ENCODE measurements at places on chromosomes 12 and 14. TPM values are rescaled to one million over a fixed set of nuclear protein-coding genes. Genes with fewer than 3 reads are reported as not detected.

CD163 gene
- total RNA-seq: 341 TPM

INHBC gene
- not detected for total RNA-seq

CBLN3 gene
- total RNA-seq: 4.2 TPM

PSMB5 gene
- 47.4 TPM for total RNA-seq

EPS8 gene
- total RNA-seq: 188 TPM

C12orf54 gene
- not detected for total RNA-seq

ZFHX2 gene
- 0.49 TPM for total RNA-seq

- DNase-seq: no peak
Measured at GRCh38 chr12:66549050-66549389, 129.9 kb downstream of the GRIP1 start.

DNA sequence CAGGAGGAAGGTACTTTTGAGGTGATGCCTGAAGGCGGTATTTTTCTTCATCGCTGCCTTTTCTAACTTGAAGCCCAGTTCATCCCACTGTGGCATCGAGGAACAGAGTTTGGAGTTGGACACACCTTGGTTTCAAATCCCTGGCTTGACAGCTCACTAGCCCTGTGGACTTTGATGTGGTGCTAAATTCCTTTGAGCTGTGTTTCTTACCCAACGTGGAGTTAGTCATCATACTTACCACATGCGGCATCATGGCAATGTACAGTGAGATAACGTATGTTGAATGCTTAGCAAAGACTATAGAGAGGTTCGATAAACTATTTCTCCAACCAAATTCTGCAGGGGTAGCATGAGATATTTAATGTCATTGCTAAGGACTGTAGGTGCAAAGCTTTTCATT, 3.4 kb downstream of the PLEKHG3 start:
- no peak for DNase-seq

DNA sequence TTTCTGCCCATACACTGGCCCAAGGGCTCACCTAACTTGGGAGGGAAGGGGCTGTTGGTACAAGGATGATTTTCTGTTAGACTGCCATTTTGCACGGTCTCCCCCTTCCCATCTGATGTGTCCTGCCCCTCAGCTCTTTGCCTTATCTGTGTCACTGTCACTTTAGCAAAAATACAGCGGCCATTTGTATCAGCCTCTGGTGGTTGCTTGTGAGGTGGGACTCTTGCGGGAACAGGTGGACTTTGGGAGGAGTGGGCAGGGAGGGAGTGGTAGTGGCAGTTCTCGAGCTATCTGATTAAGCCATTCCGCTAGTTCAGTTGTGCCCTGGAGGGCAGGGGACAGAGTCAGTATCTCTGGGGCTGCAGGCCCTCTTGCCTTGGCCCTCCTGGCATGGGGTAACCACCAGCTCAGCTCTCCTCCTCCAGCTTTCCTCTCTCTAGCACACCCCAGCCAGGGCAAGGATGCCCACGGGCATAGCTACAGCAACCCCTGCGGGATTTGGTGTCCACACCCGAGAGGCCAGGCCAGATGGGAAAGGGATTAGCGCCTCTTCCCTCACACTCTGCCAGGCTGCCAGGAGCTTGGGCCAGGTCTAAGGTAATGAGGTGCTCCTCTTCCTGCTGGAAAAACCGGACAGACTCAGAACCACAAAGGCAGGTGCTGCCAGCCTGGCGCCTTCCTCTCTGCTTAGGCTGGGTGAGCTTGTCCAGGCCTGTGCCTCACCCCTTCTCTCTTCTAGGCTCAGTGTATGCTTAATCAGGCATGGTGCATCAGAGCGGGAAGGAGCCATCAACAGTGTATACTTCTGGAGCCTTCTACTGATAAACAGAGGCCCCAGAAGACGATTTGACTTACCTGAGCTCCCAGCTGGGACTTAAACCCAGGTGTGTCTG, 8.7 kb downstream of the SLC48A1 start:
- no peak for DNase-seq

- DNase-seq: no peak
Measured at GRCh38 chr12:62332598-62332997, 72.4 kb downstream of the USP15 start.

GRCh38 chr14:51581017-51581881, 70.5 kb upstream of the FRMD6 start:
- no peak for DNase-seq

- DNase-seq: no peak
Measured at GRCh38 chr12:27158297-27158696, 75.9 kb upstream of the C12orf71 start.

GRCh38 chr12:23895792-23896218, 53.7 kb downstream of the SOX5 start:
- no peak for DNase-seq

- DNase-seq: no peak
Measured at GRCh38 chr12:24352363-24352762, 402.9 kb upstream of the SOX5 start.

- DNase-seq: no peak
Measured at GRCh38 chr12:69495071-69495470, 24.9 kb downstream of the FRS2 start.

DNA sequence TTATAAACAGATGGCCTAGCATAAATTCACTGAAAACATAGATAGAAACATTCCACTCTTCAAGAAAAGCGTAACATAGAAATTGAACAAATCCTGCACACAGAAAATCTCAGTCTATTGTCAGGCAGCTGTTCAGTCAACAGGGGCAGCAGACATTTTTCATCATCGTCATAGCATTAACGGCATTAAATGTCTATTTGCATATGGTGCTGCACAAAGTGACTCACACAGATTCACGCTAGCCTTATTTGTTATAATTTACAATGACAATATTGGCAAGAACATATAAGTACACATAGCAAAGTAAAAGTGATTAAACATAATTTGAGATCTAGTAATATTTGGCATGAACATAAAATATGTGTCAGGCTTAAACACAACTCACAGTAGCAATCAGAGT, 95.7 kb downstream of the CEP128 start:
- no peak for DNase-seq

- no peak for DNase-seq
Measured at GRCh38 chr12:51323317-51323960, 535 bp downstream of the BIN2 start.

GRCh38 chr14:45136399-45136798, 669 bp downstream of the FANCM start:
- no peak for DNase-seq

- no peak for DNase-seq
Measured at GRCh38 chr14:82778601-82779000, 1244.9 kb upstream of the SEL1L start.

GRCh38 chr14:35949920-35950513, 123.9 kb downstream of the BRMS1L start:
- no peak for DNase-seq

- DNase-seq: no peak
Measured at GRCh38 chr12:120457133-120457532, 10.9 kb downstream of the GATC start.

DNA sequence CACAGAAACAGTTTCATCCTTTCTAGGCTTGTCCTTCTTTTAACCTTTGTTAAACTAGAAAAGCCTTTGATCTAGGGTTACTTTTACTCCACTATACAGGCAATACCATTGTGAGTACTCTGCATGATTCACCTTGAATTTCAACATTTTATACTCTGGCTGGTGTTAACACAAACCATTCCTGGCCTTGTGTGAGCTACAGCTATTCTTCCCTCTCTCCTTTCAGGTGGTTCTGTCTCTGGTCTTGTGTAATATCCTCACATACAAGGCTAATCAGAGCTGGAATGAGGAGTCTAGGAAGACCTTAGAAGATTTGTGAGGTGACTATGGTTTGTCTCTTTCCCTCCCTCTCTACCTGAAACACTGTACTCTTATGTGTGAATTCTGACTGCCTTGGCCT, 837.4 kb upstream of the USP15 start:
- DNase-seq: no peak

- peak; percentile 88 for DNase-seq
Measured at GRCh38 chr12:131912518-131913274, 16.4 kb upstream of the PUS1 start.

DNA sequence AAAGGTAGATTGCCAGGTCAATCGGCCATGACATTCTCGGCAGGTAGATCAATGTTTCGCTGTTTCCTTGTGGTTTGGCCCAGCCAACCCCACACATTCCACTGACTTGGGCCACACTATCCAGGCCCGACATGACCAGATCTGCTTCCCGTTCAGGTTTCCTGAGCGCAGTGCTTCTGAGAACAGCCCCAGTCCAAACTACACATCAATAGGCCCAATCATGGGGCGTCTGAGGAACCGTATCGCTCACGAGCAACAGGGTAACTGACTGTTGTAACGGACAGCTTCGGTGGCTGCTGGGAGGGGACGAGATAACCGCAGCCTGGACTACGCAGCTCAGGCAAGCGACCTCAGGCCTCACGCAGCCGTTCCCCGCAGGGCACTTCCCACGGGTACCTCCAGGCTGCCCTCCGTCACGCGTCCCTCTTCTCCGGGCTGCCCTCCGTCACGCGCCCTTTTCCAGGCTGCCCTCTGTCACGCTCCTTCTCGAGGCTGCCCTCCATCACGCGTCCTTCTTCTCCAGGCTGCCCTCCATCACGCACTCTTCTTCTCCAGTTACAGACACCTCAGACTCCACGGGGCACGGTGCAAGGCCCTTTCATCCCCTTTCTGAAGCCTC, 14.7 kb downstream of the ZNF605 start:
- DNase-seq: no peak

GRCh38 chr14:63960926-63961567, 108.2 kb downstream of the SYNE2 start:
- no peak for DNase-seq

DNA sequence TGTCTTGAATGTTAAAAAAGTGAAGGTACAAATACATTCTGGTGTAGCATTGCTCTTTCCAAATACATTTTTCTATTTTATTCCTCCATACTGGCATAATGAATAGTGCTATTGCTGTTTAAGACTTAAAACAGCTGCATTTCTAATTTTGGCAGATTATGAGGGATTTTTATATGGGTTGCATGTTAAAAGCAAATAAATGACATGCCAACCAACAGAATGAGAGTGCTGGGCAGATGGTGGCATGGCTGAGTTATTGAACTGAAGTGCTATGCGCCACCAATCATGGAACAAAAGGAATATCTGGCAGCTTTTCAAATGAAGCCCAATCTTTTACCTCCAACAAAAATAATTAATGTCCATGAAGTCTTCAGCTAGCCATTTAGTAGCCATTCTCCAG, 215.0 kb downstream of the PRKD1 start:
- no peak for DNase-seq

DNA sequence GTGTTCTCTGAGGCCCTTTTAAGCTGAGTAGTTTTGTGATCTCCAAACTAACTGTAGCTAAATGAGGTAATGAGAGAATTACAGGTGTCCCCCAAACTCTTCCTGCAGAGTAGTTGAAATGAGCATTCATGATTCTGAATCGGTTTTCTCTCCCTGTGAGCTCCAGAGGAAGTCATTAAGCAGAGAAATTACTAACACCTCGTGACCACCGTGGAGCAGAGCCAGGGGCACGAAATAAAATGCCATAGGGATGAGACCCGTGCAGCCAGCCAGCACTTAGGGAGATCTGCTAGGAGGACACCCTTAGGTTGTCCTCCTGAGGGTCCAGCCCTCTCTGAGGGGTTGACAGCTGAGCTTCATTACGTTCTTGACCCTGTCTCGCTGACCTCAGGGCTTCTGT, 79.5 kb downstream of the SLC25A47 start:
- no peak for DNase-seq

DNA sequence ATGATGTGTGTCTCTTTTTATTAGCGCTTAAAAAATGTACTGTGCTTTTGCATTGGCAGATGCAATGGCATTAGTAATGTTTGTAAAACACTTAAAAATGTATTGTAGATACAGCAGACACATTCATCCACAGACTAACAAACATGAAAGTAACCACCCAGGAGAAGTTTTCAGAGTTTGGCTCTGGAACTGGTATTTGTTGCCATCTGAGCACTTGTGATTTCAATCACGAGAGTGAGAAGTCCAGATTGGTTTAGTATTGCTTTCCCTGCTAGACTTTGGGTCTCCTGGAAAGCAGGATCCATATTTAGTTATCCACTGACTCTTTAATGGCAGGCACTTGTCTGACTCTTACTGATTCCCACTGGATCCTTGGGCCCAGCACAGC, 13.2 kb downstream of the RASSF8 start:
- no peak for DNase-seq

DNA sequence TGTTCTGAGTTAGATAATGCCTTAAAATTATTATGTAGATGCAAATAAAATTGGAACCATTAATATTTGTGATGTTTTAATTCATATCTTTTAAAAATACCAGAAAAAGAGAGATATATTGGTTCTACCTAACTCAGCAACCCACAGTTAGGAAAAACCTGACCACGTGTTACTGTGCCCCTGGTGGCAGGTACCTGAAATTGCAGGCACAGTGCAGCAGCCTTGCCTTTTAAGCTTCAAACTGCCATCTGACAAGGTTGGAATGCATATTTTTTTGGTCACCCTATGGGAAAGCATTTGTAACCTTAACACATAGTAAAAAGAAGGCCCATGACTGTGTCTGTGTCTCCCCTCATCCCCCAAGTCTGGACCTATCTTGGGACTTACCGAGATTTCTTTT, 109.4 kb upstream of the NOS1 start:
- no peak for DNase-seq

GRCh38 chr12:18430425-18431048, 169.2 kb downstream of the PIK3C2G start:
- DNase-seq: no peak

DNA sequence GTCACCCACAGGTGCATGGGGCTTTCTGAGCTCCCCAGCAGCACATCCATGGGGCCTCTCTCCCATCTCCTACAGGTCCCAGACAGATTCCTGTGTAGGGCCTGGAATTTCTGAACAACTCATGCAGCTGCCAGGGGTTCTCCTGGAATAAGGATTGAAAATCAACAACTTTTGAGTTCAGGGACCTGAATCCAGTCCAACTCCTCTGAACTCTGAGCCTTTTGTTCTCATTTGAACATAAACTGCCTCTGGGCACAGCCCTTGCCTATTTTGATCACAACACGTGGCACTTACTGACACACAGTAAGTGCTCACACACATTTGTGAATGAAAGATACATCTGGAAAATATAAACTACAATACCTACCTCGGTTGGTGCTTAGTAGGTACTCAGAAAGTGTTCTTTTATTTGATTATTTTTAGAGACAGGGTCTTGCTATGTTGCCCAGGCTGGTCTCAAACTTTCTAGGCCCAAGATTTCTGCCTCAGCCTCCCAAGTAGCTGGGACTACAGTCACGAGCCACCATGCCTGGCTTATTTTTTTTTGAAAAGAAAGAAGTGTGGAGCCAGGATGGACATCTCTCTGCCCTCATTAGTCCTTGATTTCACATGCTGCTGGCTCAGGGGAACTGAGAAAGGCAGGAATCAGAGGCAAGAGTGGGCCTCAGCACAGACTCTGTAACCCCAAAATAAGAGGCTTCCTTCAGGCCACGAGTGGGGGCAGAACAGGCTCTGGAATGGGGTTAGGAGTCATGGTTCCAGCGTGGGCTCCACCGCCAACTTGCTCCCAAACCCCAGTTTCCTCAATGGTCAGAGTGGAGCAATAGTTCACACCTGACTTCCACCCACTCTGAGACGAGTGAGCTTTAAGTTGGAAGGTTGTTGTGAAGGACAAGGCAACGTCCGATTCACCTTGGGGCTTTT, 27.0 kb downstream of the SYNE3 start:
- DNase-seq: no peak

Measured in thoracic aorta (tissue), 2 donors.